ENCODE measurements at places on chromosomes 5 and 9.

DNA sequence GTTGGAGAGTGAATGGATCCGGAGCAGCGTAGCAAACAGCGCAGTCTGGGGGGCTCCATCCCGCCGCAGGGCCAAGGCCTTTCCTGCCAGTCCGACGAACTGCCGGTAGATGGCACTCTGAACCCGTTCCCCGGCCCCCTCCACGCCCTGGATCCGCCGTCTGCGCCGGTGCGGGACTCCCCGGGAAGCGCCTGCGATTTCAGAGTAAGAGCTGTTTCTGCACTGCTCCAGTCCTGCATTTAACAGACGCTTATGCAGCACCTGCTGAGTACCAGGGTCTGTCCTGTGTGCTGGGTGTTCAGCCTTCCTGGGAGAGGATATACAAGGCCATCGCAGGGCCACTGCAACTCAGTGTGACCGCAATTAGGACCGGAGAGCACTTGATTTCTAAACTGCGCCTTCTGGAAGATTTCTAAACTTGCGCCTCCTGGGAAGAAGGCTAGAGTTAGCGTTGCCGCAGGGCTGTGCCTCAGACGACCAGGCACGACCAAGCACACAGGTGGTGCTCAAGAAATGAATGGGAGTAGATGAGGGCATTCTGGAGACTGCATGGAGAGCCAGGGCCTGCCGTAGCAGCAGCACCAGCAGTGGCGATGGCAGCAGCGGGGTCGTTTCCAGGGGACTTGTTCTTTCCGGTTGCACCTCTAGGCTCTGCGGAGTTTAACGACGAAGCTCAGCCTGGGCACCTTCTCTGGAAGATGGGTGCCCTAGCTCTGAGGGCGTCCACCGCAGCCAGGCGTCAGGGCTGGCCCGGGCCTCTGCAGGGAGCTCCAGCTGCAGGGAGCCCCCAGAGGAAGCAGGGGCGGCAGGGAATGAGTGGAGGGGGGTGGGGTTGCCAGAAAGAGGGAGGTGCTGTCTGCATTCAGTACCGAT, 14.3 kb upstream of the TIFAB start:
- DNase-seq, result peak; percentile 75

DNA sequence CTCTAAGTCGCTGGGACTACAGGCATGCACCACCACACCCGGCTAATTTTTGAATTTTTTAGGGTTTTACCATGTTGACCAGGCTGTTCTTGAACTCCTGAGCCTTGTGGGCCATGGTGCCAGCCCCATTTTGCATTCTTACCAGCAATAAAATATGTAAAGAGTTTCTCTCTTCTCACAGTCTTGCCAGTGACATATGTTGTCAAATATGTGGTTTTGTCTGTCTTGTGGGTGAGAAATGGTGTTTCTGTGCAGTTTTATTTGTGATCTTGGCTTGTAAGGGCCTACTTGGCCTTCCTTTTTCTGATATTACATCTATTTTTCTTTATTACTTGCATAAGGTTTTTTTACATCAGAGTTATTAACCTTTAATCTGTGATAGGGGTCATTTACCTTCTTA, 47.1 kb downstream of the SPIN1 start:
- DNase-seq, result no peak

DNA sequence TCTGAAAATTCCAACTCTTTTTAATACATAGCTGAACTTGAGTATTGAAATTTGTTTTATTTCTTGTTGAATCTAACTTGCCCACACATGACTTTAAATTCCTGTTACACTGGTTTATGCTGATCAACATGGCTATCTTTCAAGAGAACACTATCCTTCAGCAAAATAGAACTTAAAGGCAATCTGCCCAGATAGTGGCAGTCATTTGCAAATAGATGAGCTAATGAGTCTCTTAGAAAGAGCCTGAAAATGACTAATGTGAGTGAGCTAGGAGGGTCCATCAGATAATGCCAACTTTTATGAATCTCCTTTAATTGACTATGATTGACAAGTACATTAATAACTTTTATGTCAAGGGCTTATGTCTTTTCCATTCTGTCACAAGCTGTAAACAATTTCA, 1360.8 kb upstream of the C9orf72 start:
- DNase-seq, result no peak

- no peak for DNase-seq
Observed at GRCh38 chr9:13675638-13676000, 396.1 kb upstream of the MPDZ start.

GRCh38 chr9:78073722-78074121, 42.1 kb upstream of the GNAQ start:
- no peak for DNase-seq

- no peak for DNase-seq
Observed at GRCh38 chr9:107989099-107989498, 499.5 kb upstream of the KLF4 start.

DNA sequence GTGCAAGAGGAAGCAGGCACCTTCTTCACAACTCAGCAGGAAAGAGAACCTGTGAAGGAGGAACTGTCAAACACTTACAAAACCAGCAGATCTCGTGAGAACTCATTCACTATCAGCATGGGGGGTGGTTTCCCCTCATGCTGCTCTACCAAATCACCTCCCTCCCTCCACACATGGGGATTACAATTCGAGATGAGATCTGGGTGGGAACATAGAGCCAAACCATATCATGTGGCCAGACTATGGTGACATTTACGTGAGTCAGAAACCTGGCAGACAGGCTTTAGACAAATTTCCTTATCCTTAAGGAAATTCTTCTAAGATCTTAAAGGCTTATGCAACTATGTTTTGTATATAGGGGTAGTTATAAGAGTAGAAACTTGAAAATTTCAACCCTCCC, 8.7 kb upstream of the AOPEP start:
- DNase-seq, result no peak

DNA sequence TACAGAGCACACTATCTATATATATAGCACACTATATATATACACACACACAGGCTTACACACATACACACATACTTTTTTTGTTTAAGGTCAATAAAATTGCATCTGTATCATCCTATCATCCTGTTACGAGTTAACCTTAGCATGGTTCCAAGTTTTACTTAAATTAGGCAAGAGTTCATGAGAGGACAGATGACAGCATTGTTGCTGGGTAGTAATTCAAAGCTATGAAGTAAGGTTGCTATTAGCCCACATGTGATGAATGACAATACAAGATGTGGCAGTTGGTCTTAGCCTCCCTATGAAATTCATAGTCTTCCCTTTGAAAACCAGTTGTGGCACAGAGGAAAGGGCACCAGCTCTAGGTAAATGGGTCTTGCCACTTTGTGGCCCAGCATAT, 438.1 kb downstream of the ACTL7B start:
- DNase-seq, result no peak

- no peak for DNase-seq
Observed at GRCh38 chr5:54993318-54993717, 7.9 kb upstream of the ESM1 start.

- no peak for DNase-seq
Observed at GRCh38 chr5:156825688-156826087, 24.4 kb upstream of the PPP1R2B start.

GRCh38 chr9:72485821-72486593, 35.4 kb upstream of the TMC1 start:
- DNase-seq, result no peak

GRCh38 chr5:75933489-75933888, 149.7 kb upstream of the SV2C start:
- DNase-seq, result no peak

- DNase-seq, result no peak
Observed at GRCh38 chr9:79912318-79913070, 340.7 kb downstream of the TLE4 start.

- no peak for DNase-seq
Observed at GRCh38 chr5:133385346-133385745, 227.0 kb downstream of the FSTL4 start.

DNA sequence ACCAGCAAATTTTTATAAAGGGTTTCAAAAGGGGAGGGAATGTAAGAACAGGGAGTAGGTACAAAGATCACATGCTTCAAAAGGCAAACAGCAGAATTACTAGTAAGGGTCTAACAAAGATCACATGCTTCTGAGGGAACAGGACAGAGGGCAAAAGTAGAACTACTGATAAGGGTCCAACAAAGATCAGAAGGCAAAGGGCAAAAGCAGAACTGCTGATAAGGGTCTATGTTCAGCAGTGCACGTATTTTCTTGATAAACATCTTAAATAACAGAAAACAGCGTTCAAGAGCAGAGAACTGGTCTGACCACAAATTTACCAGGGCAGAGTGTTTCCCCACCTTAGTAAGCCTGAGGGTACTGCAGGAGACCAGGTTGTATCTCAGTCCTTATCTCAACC, 469.5 kb upstream of the PIK3R1 start:
- no peak for DNase-seq

DNA sequence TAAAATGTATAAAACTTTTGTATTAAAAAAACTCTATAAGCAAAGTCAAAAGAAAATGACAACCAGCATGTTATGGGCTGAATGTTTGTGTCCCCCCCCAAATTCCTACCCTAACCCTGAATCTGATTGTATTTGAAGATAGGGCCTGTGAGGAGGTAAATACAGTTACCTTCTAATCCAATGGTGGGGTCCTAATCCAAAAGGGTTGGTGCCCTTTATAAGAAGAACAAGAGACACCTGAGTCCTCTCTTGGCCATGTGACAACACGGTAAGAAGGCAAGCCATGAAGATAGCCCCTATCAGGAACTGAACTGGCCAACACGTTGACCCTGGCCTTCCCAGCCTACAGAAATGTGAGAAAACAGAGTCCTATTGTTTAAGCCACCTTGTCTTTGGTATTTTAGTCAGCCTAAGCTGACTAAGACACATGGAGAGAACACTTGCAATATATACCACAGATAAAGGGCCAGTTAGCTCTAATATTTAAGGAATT, 49.7 kb upstream of the AKNA start:
- DNase-seq, result no peak

GRCh38 chr9:79745752-79746336, 174.1 kb downstream of the TLE4 start:
- DNase-seq, result no peak

DNA sequence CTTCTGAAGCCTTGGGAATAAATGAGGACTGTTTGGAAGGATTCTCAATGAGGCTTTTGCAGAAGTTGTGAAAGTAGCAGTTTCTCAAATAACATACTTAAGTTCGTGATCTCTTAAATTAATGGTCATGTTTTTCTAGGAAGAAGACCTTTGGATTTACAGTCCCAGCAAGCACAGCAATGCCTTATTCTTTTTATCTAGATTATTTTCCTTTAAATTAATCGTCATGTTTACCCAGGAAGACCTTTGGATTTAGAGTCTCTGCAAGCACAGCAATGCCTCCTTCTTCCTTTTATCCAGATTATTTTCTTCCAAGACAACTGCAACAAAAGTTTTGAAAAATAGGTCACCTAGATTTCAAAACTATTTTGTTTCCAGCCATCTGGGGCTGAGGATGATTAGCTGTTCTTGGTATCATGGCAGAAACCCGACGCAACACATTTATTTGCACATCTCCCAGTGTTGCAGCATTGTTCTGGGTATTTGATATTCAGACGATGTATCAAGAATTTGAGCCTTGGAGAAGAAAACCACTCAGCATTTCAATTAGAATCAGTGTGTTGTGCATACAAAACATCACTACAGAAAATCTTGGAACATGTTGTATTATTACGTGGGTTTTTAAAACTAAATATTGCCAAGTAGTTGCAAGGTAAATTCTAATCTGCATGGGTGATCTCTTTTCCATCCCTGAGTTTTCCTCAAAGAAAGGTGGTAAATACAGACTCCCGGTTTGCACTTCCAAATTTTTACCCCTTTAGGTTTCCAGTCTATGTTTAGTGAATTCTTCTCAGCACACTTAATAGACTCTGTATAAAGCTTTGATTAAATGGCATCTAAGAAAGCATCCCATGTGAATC, 50.9 kb downstream of the JAKMIP2 start:
- DNase-seq, result no peak

DNA sequence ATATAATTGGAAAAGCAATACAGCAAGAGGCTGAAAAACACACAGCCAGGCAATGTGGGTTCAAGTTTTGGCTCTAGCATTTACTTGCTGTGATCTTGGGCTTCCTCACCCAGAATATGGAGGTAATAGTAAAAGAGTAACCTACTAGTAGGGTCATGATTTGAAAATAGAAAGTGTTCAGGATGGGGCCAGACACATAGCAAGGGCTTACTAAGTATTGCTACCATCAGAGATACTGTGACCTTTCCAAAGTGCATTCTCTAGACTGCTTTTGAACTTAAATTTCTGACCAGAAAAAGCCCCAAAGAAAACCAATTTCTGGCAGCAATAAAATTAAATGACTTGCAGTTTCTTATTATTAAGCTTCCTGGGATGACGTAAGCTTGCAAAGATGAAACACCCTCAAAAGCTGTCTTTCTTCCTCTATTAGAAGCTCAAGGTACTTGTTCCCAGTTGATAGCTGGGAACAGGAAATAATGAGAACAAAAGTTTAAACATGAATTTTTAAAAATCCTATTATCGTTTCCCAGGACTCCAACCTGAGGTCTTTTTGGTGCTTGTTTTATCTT, 20.3 kb downstream of the SLC45A2 start:
- no peak for DNase-seq

- no peak for DNase-seq
Observed at GRCh38 chr9:132712753-132713152, 42.5 kb downstream of the GTF3C4 start.

DNA sequence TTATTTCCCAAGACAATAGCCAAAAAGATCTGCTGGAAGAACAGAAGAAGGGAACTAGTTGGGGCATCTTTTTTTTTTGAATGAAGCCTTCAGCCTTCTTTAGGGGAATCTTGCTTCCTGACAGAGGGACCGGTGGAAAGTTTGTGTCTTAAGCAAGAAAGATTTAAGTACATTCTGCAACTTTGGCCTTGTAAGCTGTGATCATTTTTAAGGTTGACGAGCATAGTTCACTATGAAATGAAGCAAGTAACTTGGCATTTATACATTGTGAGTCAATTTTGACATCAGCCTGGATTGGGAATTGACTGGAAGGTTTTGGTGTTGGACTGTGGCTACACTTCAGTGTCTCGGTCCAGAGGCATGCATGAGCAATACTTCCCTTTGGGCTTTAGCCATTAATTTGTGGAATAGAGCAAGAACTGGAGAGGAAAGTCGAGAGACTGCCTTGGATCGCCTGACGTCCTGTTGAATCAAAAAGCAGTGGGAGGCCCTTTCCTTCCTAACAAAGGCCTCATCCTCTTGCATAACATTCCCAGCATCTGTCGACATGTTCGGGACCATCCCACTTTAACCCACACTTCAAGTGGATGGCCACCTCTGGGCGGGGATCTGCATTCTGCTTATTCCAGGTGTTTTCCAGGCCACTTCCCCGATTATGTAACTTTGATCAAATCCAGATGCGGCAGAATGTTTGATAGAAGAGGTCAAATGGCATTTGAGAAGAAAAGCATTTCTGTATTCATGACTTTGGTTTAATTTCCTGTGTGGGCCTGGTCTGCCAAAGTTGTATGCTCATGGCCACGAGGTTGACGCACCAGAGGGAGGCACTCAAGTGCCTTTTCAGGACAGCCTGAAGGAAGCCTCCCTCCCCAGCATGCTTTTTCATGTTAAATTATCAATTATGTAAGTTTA, 12.5 kb downstream of the ABL1 start:
- DNase-seq, result no peak

GRCh38 chr9:138122676-138123075, 245.1 kb downstream of the CACNA1B start:
- DNase-seq, result no peak

Data from activated T-cell treated with anti-CD3 and anti-CD28 coated beads, Interleukin-2, amount 50 U/mL, for 72 hours (primary cell).